ENCODE measurements at places on chromosomes 1 and 21.

DNA sequence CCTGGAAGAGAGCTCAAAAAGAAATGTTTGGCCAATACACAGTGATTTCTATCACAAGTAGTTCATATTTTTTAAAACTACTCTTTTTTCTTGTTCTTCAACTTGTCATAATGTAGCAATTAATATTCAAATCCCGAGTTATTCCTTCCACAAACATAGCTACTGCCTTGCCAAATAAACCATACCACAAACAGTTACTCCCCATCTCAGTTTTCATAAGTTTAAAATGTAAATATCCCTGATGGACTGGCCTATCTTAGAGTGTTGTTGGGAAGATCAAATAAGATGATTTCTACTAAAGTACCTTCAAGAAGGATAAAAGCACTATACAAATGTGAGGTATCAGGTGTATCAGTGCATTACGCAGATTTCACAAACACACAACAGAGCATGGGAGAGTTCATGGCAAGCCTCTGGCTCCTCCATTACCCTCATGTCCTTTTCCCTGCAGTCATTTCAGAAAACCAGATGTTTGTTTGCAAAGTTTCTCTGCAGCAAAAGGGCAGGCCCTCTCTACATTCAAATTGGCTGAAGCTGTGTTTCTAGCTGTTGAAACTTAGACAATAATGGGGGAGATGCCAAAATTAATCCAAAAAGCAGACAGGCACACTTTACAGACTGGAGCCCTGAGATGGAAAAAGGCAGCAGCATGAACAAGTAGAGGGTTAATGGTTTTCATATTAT lies 16.1 kb downstream of the WLS start:
- no peak for DNase-seq

- no peak for DNase-seq
Measured at GRCh38 chr1:228073061-228073856, 9.2 kb upstream of the ARF1 start.

GRCh38 chr1:27963393-27963792 lies 3.6 kb downstream of the XKR8 start:
- no peak for DNase-seq

- DNase-seq: peak; percentile 18
Measured at GRCh38 chr21:37367703-37368540, 1.3 kb downstream of the DYRK1A start.

GRCh38 chr1:154361357-154361756 lies 36.0 kb downstream of the ATP8B2 start:
- no peak for DNase-seq

- no peak for DNase-seq
Measured at GRCh38 chr21:38718481-38718880, 87.2 kb upstream of the ETS2 start.

DNA sequence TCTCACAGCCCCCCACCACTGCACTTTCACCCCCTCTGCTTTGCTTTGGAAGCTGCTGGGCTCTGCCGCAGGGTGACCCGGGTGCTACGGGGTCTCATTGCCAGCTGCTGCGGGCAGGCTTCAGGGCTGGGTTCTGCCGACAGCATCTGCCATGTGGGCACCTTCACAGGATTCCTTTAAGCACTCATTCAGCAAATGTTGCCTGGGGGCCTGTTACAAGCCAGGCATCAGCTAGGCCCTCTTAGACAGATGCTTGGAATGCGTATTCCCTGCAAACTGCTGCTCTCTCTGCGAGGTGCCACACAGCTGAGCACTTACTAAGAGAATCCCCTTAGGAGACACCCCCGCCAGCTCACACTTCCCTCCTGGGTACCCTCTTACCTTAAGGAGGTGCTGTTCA lies 29.2 kb downstream of the COL16A1 start:
- no peak for DNase-seq

DNA sequence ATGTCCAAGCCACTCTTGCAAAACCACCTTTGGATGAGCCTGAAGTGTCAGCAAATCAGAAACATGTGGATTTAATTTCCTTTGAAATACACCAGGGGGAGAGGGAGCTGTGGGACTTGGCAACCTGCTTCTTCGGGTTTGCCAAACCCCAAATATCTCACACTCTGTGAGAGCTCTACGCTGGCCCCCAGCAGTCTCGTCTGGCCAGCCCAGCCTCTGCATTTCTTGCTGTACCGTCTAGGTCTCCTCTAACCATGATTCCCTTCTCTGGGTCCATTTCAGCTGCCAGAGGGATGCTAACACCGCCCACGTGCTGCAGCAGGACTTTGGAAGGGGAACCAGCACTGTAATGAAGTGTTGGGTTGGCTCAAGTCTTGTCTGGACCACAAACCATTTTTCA lies 114.6 kb downstream of the MRPS6 start:
- DNase-seq: no peak

DNA sequence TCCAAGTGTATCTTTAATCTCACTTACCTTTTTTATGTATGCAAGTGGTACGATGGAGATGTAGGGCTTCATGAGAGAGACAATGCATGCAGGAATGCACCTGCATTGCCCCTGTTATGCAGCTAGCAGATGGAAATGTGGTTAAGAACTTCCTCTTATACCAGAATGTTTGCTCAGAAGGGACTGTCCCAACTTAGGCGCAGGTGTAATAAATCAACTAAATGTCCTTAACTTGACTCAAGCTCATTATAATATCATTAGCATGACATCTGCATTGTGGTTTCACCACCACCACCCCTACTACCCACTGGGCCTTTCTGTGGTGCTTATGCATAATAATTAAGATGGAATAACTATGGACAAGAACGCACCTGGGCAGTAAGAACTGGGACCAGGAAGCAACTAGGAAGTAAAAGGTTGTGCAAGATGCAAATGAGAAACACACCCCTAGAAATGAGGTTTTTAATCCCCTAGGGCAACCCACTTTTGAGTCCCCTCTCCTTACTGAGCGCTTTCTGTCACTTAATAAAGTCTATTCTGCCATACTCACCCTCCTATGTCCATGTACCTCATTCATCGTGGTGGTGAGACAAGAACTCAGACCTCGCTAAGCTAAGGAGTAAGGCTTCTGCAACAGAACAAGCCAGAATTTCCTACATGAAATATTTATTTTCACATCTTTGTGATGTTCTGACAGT lies 1103.3 kb upstream of the B3GALT2 start:
- peak; percentile 10 for DNase-seq

- no peak for DNase-seq
Measured at GRCh38 chr1:110606657-110607535, 738 bp upstream of the KCNA2 start.

DNA sequence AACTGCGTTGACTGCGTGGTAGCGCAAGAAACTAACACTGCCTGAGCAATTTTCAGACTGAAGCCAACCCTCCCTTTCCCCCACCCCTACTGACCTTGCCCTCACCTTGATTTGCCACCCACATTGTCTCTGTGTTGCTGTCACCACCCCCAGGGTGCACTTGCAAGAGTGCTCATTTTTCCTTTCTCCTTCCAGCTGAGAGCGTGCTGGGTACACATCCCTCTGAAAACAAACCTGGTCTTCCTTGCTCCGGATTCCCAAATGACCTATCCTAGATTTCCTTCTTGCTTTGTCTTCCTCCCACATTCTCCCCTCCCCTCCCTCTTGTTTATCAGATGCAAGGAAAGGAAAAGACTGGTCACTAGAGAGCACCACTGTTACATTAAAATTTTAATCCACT lies 24.2 kb downstream of the MPZ start:
- no peak for DNase-seq

GRCh38 chr1:194644528-194644927 lies 1458.1 kb upstream of the B3GALT2 start:
- DNase-seq: no peak

DNA sequence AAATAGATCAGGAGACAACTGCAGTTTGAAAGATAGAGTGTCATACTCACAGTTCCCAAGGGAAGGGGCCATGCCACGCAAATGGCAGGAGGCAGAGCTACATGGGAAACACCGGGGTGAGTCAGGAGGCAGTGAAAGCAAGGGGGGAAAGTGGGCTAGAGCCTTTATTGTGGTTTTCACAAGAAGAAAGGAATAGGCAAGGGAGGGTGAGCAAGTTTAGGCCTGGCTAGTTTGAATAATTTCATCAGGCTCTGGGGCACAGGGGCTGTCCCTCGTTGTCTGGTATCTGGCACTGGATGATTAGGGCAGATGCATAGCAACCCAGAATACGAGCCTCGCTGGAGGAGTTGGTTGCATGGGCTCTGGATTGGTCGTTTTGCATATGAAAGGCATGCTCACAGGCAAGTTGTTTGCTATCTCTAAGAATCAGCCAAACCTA lies 17.0 kb upstream of the ITLN2 start:
- DNase-seq: peak; percentile 1

GRCh38 chr1:181015251-181015615 lies 7.4 kb downstream of the STX6 start:
- DNase-seq: no peak

DNA sequence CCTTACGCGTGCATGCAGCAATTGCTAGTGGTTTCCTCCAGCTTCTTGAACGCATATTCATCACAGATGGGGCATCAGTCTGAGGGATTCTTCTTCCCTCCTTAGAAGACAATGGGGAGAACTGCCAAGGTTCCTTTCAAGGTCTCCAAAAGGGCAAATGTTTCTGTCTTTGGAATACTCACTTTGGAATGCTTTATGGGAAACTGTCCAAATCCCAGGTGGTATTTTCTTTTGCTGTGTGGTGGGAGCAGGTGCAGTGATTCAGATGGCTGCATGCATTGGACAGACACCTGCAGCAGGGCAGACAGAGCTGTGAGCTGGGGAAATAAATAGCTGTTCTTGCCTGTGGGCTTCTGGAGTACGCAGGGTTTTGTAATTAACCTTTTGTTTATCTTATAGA lies 40.5 kb downstream of the URB2 start:
- no peak for DNase-seq

DNA sequence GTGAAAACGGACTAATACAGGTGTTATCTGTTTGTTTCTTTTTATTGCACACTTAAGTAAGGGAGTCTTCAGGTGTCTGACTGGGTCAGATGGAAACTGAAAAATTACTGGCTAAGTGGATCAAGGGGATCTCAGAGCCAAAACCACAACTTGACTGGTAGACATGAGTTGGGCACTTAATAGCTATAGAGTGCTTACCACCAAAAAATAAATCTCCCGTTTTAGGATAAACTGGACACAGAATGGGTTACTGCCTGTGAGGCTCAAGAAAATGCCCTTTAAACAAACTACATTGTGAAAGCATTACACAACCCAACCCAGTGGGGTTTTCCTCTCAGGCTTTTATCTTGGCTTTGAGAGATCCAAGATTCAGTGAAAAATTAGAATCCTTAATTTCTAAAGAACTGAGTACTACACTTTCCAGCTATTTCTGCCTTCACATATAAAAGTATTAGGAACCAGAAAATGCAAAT lies 134.0 kb upstream of the LYPLAL1 start:
- no peak for DNase-seq

GRCh38 chr1:18170444-18170843 lies 62.8 kb downstream of the IGSF21 start:
- no peak for DNase-seq

- DNase-seq: no peak
Measured at GRCh38 chr1:51653127-51653526, 36.2 kb downstream of the OSBPL9 start.

DNA sequence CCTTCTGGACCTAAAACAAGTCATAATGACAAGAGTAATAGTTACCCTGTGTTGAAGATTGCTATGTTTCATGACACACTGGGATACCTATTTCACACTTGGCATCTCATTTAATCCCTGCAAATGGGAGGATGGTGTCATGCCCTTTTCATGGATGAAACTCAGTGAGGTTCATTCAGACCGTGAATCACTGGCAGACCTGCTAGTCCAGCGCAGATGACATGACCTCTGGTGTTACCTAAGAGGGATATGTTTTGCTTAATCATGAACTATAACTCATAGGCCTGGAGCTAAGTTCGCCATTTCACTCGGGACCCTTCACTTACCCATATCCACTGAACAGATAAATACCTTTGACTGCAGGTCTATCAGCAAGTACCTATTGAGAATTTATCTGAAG lies 286.6 kb upstream of the FMN2 start:
- no peak for DNase-seq

DNA sequence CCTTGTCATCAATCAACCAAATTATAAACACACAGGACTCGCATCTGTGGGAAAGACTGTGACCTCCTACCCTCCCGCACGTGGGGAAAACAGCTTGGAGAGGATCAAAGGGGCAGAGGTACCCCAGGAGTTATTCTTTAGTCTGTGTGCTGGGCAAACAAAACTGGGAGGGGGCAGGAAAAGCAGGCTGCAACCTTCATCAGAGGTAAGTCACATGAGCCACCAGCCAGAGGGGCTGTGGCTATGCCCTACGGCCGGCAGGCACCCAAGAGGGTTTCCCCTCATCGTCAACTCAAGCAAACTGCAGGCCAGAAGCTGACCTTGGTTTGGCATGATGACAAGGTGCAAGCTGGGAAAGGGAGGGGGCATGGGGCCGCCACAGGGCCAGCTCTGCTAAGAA lies 12.5 kb downstream of the SMIM12 start:
- DNase-seq: no peak

GRCh38 chr1:110684491-110684890 lies 9.8 kb upstream of the KCNA3 start:
- DNase-seq: no peak

DNA sequence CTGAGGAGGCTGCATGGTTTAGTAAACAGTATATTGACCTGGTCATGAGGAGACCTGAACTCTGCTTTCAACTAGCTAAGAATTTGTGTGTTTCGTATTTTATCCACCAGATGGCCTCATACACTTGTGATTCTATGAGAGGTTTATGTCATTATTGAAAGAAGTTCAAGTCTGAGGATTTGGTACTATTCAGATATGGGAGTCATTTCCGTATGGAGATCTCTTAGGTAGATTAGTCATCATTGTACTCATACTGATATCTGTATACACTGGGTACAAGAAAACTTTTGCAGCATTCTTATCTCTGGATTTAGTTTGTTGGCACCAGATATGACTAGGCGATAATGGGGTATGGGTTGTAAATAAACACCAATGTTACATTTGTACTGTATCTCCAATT lies 26.6 kb downstream of the ATF6 start:
- DNase-seq: no peak

Data from T-helper 2 cell (primary cell).